Stimulated activated effector memory CD8-positive, alpha-beta T cell treated with anti-CD3 and anti-CD28 coated beads, Interleukin-12 subunit alpha, Interleukin-12 subunit beta, amount 100 ng/mL, for 72 hours (primary cell): ENCODE measurements at places on chromosomes 3 and 15.

GRCh38 chr15:78906316-78906620 is 33.6 kb downstream of the MORF4L1 start:
- DNase-seq, result no peak

DNA sequence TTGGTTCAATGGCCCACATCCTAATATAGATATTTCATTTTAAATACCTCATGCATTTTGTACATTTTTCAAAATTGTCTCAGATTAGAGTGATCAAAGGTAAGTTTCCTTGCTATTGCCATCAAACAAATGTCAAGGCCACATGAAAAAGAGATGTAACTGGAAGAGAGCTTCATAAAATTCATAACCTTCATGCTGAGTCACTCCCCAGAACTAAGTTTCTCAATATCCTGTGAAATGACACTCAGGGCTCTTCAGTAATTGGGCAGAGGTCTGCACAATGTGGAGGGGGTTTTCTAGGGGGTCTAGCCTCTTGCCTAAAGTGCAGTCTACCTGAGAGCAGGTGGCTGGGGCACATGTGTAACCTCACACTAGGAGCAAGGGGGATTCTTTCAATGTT is 152.2 kb upstream of the SLC2A2 start:
- no peak for DNase-seq

DNA sequence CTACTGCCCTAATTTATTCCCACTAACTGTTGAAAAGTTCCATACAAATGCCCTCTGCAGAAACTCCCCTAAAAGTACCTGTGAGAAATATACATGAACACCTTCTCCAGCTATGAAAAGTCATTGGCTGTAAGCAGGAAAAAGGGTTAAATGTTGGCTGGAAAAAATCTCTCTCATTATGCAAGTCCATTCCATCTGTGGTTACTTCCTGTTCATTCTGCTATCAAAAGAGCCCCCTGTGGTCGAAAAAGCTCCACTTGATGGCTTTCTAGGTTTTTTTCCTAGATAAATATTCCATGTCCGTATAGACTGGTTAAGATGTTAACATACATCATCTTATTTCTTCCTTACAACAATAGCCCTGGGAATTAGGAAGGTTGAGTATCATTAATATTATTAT is 56.2 kb upstream of the AKAP13 start:
- no peak for DNase-seq

DNA sequence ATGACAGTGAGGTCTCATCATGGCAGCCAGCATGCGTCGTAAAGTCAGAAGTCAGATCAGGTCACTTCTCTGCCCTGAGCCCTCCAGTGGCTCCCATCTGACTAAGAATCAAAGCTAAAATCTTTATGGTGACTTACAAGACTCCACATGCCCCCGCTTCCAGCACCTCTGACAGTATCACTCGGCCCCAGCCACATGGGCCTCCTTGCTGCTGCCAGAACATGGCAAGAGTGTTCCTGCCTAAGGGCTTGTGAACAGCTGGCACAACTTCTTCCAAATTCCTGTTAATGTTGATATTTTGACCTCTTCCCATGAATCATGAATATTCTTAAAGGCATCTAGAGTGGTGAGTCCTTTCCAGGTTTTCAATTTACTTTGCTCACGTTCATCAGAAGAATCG is 20.5 kb downstream of the POLR2M start:
- no peak for DNase-seq

GRCh38 chr3:10444511-10444910 is 60.9 kb downstream of the ATP2B2 start:
- DNase-seq, result no peak
